ENCODE measurements at places on chromosomes 7 and 10. TPM values are rescaled to one million over a fixed set of nuclear protein-coding genes. Genes with fewer than 3 reads are reported as not detected.

- H3K36me3 ChIP-seq = peaks cover 21% of the 10 kb centered on the region
- H3K27ac ChIP-seq = no peak overlapping the region
- H3K4me1 ChIP-seq = peaks cover 26% of the 10 kb centered on the region
- no peaks in the 10 kb centered on the region for H3K27me3 ChIP-seq
Observed at GRCh38 chr10:119140603-119141245, 24.8 kb downstream of the SFXN4 start.

Gene EBLN1
- total RNA-seq = not detected

DNA sequence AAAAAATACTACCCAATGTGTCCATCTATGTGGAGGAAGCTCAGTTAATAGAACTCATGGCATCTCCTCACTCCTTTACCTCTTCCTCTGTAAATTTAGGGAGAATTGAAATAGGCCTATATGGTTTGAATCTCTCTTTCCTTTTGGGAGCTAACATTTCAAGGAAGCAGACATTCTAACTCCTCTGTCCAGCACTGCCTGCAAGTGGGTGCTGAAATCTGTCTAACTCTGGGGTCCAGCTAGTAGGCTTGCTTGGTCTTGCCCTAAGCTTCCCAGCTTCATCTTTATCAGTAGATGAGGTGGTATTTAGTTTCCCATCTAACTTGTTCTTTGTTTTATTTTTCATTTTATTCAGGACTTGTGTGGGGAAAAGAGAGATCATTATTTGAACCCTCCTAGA is 23.2 kb downstream of the CYCS start:
- DNase-seq = no peak
- no peak overlapping the region for H3K4me3 ChIP-seq

- no peak for DNase-seq
- no peaks in the 10 kb centered on the region for H3K4me1 ChIP-seq
- no peak overlapping the region for H3K4me3 ChIP-seq
- no peak overlapping the region for H3K27ac ChIP-seq
- no peaks in the 10 kb centered on the region for H3K36me3 ChIP-seq
Observed at GRCh38 chr10:53276797-53277196, 504.2 kb upstream of the MBL2 start.

- DNase-seq = no peak
- no peak overlapping the region for H3K27ac ChIP-seq
- no peak overlapping the region for H3K4me3 ChIP-seq
- no peaks in the 10 kb centered on the region for H3K36me3 ChIP-seq
- no peaks in the 10 kb centered on the region for H3K27me3 ChIP-seq
- no peaks in the 10 kb centered on the region for H3K4me1 ChIP-seq
Observed at GRCh38 chr10:128852449-128852848, 614.6 kb upstream of the MGMT start.

Gene AGR2
- total RNA-seq = not detected

All from activated CD4-positive, alpha-beta T cell treated with anti-CD3 and anti-CD28 coated beads, Interleukin-2, amount 10 ng/mL, durations not matched to agents 7 days and 5 days (primary cell).